ENCODE measurements at places on chromosomes 12 and 14. TPM values are rescaled to one million over a fixed set of nuclear protein-coding genes. Genes with fewer than 3 reads are reported as not detected.

DNA sequence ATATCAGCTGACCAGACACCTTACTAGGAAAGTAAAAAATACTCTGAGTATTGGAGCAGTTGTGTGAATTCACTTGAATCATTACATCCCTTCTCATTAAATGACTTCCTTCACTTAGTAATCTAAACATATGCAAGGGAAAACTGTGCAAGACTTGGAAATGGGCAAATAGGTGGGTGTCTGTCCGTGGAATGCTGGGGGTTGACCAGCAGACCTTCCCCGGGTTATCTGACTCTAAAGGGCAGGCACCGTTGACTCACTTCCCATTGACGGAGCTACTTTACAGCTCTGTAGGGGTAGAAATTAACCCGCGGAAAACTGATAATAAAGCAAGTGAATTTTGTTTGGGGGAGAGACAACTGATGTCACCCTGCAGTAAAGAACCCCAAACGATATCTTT lies 199.3 kb downstream of the TTC7B start:
- ATAC-seq = no peak

- ATAC-seq = no peak
Measured at GRCh38 chr14:104933746-104934733, 9.4 kb downstream of the PLD4 start.

GRCh38 chr14:76597387-76597786 lies 163.9 kb upstream of the VASH1 start:
- ATAC-seq = no peak

DNA sequence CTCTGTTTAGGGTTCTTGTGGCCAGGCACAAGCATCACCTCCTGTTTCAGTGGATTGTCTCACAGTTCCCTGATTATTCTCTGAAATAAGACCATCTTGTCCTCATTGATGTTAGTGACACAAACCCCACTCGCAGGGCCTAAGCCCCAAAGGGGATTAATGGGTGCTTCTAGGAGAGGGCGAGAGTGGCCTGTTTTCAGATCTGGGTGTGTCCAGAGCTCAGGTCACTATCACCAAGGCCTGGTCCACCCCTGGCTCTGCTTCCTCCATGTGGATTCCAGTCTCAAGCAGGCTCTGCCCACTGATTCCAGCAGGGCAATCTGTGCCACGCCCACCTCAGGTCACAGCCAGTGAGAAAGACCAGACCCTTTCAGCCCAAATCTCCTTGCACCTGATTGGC lies 361.9 kb downstream of the ADGRD1 start:
- ATAC-seq = no peak

GRCh38 chr12:117040496-117040895 lies 58.7 kb downstream of the TESC start:
- ATAC-seq = no peak

Gene CLEC9A
- not detected for total RNA-seq
